ENCODE measurements at places on chromosomes 1 and 21.

DNA sequence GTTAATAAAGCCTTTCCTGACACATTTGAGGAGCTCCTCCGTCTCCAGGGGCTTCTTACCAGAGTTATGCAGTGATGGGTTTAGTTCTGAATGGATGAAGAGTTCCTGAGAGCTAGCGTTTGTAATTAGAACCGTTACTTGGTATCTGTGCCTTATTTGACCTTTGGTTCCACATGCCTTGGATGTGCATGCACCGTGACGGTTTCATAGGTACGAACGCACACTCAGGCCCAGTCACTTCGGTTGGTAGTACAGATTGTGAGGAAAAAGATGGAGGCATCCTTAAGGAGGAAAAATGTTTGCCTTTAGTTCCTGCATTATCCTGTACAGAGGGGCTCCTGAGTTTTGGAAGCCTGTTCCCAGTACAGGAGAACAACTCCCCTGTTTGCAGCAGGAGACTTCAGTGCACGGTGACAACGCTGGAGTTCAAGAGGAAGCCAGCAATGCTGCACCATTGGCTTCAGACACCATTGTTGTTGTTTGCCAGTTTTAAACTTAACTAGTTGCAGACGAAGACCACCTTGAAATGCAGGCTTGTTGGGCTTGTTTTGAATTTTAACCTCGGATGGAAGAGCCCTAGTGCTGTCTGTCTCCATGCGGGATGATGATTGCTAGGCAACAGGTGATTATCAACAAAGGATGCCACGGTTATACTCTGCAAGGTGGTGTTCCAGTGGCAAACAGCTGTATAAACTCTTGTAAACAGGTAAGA, 8.2 kb downstream of the RBM15 start:
- no peak for DNase-seq

DNA sequence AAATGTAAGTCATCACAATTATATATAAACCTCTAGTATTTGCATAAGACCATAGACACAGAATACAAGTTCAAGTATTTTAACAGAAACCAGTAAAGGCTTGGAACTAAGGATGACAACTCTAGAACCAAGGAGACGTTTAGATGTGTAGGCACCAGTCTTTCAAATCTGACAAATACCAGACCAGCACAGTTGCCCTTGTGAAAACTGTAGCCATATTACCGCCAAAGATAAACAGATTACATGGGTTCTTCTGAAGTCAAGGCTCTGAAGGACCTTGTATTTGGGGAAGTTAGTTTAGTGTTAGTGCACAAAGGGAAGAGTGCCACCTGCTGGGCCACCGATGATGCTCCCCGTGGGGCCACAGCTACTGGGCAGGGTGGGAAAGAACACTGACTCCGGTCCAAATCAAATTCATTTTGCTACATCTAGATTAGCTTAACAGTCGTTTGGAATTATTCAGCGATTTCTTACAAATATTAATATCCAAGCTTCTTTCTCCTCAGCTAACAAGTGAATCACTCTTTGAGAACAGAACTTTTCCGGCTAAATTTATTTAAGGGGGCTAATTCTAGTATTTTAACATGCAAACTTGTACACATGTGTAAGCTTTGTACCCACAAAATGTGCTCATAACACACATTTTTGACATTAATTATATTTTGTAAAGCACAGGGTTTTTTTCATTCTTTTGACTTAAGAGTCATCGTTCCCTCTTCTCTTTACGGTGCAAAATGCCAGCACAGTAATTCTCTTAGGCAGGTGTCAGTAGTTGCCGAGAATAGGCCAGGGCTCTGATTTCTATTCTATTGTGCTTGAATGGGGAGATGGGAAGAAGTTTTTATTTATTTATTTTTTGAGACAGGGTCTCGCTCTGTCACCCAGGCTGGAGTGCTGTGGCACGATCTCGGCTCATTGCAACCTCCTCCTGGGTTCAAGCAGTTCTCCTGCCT, 8.0 kb upstream of the NIBAN1 start:
- DNase-seq: peak; percentile 64

DNA sequence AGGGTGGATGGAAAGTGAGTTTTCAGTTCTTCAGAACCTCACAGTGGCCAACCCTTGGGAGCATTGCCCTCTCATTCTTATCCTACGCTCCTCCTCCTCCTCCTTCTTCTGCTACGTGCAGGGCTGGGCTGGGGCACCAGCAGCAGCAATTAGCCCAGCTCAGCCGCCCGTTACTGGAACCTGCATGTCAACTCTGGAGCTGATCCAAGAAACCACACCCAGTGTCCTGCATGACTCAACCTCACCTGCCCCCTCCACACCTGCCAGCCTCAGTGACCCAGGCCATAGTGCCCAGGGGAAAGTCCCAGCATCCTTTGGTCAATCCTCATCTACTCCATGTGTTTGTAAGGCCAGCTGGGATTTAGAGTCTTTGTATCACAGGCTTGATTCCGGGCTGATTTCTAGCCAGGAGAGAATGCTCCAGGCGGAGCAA, 12.6 kb downstream of the ELF3 start:
- DNase-seq: no peak

DNA sequence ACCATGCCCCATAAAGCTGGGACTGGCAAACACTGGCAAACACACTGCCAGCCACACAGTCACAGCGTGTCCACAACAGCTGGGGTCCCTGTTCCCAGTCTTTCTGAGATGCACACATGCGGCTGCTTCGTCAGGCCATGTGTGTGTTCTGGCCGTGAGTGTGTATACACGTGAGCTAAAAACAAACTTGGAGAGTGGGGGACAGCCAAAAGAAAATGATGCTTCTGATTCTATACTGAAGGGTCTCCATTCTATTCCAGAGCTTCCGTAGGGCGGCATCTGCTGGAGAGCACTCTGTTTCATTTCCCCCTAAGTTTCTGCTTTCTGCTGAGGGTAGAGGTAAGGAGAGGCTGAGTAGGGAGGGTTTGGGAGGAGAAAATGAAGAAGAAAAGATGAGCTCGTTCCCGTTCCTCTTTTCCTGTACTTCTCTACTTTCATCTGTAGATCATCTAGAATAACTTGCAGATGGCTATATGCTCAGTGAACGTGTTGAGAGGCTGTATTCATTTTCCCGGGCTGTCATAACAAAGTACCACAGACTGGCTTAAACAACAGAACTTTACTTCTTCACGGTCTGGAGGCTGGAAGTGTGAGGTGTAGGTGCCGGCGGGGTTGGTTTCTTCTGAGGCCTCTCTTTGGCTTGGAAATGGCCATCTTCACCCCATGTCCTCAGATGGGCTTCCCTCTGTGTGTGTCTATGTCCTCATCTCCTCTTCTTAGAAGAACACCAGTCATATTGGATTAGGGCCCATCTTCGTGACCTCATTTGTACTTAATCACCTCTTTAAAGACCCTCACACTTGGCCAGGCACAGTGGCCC, 151.6 kb downstream of the TOMM20 start:
- no peak for DNase-seq

- DNase-seq: no peak
Observed at GRCh38 chr1:168972887-168973286, 133.6 kb upstream of the ATP1B1 start.

- no peak for DNase-seq
Observed at GRCh38 chr1:160196143-160196542, 5.8 kb downstream of the CASQ1 start.

DNA sequence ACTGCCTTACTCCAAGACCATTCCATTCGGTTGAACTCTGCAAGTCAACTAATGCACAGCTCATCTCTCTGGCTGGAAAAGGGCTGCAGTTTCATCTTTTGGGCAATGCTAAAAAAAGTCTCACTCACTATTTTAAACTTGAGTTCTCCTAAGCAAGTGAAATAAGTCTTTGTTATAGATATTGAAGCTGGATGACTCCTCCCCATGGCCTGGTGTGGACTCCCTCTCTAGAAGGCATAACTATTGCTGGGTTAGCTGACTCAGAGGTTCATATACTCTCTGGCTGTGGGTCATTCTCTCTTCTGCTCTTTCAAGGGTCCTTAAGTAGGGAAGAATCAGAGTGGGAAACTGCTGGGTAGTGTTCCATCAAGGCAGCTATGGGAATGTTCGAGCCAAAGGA, 88.0 kb downstream of the XCL2 start:
- DNase-seq: no peak
